Fibroblast of skin of right biceps (primary cell): ENCODE measurements at places on chromosomes 7 and 10.

GRCh38 chr10:101103430-101103829 lies 27.7 kb upstream of the TLX1 start:
- no peak for DNase-seq

- DNase-seq = no peak
Observed at GRCh38 chr7:114160925-114161324, 242.1 kb upstream of the PPP1R3A start.

DNA sequence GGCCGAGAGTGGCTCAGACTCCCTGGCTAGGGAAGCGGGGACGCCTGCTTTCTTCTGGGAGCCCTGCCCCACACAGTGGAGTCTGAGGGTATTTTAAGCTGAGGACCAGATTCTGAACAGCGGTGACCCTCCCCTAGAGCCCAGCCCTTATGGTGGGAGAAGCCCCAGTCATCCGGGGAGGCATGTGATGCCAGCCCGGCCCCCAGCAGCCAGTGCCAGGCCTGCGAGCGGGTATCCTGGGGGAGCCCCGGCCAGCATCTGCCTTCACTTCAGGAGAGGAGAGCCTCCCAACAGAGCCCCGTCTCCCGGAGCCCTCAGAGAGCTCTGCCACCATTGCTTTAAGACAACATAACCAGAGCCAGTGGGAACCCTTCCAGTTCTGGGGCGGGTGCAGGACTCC lies 41.5 kb upstream of the DNAJB6 start:
- DNase-seq = no peak

DNA sequence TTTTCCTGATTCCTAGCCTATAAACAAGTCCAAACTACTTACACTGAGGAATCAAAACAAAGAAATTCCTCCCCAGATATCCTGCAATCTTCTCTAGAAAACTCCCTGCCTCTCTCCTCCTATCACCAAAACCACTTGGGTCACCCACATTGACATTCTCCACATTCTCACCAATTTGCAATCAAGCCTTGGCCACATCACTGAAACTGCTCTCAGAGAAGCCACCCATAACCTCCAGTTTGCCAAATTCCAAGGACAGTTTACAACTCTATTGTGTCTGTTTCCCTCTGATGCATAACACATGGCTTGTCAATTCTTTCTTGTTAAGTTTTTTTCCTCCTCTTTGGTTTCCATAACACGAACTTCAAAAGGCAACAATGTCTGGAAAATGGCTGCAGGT lies 233.5 kb downstream of the XPNPEP1 start:
- DNase-seq = no peak

GRCh38 chr10:75244487-75245353 lies 9.0 kb upstream of the COMTD1 start:
- no peak for DNase-seq

- DNase-seq = no peak
Observed at GRCh38 chr7:37007268-37007667, 283.0 kb upstream of the AOAH start.

- DNase-seq = no peak
Observed at GRCh38 chr7:132856416-132856815, 225.5 kb downstream of the CHCHD3 start.

- no peak for DNase-seq
Observed at GRCh38 chr7:46524350-46524749, 603.3 kb upstream of the IGFBP3 start.

DNA sequence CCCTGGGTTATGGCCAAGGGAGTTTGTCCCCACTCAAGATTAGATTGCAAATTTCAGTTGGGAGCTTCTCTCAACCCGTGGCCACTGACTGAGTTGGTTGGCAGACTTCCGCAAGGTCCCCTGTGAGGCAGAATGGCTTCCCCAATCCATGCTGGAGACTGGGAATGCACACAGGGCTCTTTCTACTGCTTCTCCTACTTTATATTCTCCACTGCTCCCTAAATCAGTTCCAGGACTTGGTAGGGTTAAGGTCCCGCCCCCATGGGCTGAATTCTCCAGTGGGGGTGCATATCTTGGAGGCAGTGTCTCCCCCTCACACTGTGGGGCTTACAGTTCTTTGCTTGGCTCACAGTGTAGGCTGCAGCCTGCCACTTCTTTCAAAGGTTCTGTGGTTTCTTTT lies 404.2 kb downstream of the PTPRN2 start:
- DNase-seq = no peak

GRCh38 chr7:109479388-109479787 lies 909.7 kb downstream of the DNAJB9 start:
- DNase-seq = no peak

GRCh38 chr7:92987538-92987937 lies 130.2 kb downstream of the SAMD9 start:
- DNase-seq = peak; percentile 61

DNA sequence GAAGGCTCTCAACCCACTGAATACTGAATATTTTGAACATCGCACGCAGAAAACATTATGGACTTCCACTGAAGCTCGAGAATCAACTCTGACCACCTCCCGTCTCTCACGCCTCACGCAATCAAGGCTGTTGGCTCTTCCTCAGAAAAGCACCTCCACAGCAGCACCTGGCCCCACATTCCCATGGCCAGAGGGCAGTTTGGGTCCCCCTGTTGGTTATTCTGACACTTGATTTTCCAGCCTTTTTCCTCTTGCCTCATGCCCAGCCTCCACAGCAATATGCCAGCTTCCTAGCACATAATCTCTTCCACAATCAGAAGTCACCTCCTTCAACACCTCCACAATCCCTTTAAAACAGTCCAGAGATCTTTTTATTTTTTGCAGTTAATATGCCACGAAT lies 55.9 kb downstream of the SVOPL start:
- no peak for DNase-seq

DNA sequence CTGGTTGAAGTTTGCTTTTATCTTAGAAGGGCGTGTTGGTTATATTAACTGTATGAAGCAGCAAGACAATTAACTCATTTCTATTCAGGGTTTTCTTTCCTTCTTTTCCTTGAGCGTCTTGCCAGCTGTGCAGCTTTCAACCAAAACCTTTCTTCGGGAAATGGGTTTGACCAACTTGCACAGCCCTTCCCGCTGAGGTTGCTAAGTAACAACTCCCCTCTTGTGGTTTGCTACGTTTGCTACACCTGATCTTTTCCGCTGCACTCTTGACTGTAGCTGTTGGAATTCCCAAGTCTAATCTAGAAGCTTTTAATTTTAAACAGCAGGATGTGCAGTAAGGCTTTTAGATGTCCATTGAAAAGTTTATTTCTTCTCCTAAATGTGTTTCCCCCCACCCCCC lies 116.9 kb downstream of the CDCA7L start:
- no peak for DNase-seq

DNA sequence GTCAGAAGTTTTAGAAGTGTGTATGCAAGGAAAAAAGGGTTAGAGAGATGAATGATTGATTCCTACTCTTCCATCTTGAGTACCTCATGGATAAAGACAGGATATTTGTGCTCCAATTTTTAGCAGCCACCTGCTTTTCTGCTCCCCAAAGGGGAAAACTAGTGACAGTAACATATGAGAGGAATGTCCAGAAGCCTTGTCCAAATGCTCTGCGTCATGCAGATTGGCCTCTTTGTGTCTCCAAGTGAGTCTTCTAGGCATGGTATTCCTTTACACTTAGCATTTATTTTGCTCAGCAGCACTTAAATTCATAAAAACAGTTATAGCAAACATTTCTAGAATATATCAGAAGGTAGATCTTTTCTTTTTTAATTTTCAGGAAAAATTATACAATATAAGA lies 306.8 kb downstream of the CNTNAP2 start:
- DNase-seq = no peak

DNA sequence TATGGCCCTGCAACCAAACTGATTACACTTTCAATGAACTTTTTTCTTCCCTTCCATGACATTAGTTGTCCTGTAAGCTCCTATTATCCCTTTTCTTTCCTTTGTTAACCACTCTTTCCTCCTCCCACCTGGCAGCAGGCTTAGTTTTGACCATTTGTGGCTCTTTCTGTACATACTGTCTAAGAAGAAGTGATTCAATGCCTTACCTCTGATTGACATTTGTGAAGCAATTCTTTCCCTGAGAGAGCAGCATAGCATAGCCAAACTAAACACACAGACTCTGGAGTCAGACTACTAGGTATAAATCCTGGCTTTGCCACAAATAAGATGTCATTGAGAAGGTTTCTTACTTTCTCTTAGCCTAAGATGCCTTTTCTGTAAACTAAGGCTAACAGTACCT lies 48.9 kb downstream of the AHR start:
- peak; percentile 21 for DNase-seq

DNA sequence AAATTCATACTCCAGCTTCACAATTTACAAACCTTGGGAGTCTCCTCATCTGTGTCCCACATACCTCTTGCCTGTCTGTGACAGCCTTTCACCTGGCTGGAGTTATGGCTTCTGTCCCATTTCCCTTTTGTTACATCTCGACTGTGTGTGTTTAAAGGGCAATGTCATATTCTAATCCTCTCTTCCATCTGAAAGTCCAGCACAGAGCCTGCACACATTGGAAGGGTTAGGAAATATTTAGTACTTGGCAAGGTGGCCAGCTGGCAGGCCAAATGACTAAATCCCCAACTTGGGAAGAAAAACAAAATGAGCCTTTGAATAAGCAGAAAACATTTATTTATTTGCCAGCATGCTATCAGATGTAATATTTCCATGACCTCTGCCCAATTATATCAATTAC lies 120.1 kb upstream of the STK17A start:
- no peak for DNase-seq

DNA sequence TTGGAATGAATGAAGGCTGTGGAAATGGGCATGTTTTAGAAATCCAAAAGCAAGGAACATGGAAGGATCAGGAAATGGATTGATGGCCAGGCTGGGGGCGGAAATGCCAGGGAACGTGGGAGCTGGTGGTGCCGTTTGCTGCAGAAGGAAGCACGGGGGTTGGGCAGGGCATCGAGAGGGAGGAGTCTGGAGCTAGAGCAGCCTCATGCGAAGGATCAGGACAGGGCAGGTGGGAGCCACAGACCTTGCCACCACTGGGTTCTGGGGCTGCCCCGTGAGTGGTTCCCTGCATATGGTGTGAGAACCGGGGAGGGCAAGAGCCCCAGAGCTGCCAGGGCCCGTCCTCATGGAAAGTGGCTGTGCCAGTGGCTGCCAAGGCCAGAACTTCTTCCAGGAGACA lies 193.8 kb upstream of the ZNF32 start:
- no peak for DNase-seq

GRCh38 chr7:3162289-3162688 lies 118.6 kb upstream of the CARD11 start:
- DNase-seq = no peak

DNA sequence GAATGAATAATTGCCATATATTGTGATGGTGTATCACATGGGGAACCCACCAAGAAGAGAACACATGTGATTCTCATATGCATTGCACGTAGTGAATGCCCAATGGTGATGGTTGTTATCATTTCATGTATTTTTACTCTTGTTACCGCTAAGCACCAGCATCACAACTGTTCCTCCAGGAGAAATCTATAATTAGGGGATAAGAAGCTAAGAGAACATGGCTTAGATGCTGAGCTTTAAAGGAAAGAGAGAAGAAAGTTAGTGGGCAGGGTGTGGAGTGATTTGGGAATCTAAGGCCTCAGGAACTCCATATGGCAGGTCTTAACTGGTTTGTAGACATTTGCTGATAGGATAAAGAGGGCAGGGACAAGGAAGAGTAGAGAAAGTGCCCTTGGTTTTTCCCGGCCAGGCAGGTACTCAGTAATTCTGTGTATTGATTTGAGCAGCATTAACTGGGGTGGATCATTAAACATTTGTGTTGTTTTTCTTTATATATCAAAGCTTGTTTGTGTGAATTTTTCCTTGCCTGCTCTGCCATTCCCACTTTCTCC lies 145.9 kb downstream of the LRRC4 start:
- DNase-seq = no peak

- no peak for DNase-seq
Observed at GRCh38 chr7:119758254-119758653, 514.7 kb upstream of the KCND2 start.

DNA sequence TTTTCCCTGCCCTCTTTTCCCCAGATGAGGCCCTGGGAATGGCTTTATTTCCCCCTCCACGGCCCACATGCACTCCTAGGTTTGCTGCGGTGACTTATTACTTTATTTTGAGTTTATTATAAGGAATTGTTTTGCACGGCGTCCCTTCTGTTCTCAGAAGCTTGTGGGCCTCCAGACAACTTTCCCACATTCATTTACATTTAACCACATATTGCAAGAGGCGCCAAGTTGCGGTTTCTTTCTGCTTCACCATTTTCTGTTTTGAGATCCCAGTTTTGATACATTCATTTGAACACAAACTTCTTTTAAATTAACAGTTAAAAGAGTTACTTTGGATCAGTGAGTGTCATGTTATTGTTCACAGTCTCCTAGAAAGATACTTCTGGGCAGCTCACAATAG lies 532.5 kb upstream of the MGMT start:
- DNase-seq = no peak

DNA sequence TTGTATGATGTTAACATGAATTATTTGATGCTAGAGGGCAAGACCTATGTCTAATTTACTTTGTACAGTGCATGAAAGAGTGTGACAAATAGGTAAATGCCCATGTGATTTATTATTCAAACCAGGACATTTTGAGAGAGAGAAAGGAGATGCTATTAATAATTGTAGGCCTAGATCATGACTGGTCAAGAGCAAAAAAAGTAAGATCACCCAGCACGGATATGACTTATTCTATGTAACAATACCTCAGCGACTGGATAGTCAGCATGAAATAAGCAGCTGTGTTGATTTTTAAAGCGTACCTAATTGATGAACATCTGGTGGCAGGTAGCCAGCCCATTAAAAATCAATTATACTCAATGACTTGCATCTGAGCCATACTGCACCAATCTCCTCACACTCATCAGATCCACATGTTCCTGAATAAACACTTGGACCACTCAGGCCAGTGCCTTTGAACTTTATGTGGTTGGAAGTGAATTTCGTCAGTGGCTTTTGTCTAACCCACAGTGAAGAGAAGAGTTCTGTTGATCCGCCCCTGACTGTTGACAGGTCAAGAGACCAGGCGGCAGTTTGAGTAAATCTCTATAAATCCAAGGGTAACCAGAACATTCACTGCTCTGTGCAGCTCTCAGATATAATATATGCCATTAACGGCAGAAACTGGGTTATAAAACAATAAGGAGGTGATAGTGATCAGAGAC lies 435.3 kb downstream of the MDFIC start:
- DNase-seq = peak; percentile 86

DNA sequence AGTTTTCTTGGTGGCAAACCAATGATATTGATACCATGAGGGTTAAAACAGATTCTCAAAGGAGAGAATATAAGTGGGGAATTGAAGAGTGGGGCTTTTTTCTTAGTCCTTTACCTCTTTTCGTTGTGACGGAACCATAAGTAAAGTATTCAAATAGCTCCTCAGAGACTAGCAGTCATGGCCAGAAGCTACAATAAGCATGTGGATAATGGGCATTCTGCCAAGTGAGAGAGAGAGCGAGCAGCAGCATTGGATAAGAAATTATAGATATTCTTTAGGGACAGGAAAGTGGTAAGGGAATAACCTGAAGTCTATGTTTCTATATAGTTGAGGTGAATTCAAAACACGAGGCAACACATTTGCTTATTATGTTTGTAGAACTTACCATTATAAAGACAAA lies 235.1 kb downstream of the SEMA3E start:
- peak; percentile 35 for DNase-seq

- peak; percentile 18 for DNase-seq
Observed at GRCh38 chr7:31935124-31936054, 134.8 kb downstream of the PDE1C start.

- DNase-seq = no peak
Observed at GRCh38 chr7:127678337-127678736, 26.3 kb downstream of the SND1 start.

- peak; percentile 40 for DNase-seq
Observed at GRCh38 chr7:22865602-22865960, 42.9 kb upstream of the TOMM7 start.

- DNase-seq = no peak
Observed at GRCh38 chr7:142327628-142328405, 70.0 kb upstream of the PRSS58 start.
